ENCODE measurements at places on chromosomes 7 and 10.

GRCh38 chr7:131829947-131830558 is 273.6 kb upstream of the PODXL start:
- no peak for DNase-seq

DNA sequence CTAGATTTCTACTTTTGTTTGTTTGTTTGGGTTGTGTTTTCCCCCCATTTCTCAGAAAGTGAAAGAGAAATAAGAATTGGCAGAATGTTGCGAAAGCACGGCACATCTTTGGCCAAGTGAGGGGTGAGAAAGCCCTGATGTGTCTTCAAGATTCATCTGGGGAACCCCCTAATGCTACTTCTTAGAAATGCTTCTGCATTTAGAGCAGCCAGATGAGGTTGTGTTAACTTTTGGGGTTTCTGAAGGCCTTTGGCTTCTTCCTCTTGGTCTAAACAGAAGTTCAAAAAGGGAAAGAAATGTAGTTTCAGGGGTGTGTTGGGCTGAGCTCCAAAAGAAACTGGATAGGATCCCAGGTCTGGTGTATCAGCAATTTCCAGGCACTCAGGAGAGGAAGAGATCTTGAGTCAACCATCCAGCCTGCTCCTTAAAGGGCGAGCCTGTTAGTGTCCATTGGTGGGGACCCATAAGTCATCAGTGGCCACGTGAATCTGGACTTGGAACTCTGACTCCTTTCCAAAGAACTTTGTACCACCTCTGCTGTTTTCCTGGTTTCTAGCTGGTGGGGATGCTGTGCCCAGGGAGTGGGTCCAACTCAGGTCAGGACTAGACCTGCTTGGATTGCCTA is 6.5 kb downstream of the DUSP5 start:
- no peak for DNase-seq

GRCh38 chr10:114202812-114203211 is 23.7 kb downstream of the TDRD1 start:
- DNase-seq = no peak

GRCh38 chr7:85851571-85852193 is 664.8 kb upstream of the SEMA3D start:
- DNase-seq = no peak

DNA sequence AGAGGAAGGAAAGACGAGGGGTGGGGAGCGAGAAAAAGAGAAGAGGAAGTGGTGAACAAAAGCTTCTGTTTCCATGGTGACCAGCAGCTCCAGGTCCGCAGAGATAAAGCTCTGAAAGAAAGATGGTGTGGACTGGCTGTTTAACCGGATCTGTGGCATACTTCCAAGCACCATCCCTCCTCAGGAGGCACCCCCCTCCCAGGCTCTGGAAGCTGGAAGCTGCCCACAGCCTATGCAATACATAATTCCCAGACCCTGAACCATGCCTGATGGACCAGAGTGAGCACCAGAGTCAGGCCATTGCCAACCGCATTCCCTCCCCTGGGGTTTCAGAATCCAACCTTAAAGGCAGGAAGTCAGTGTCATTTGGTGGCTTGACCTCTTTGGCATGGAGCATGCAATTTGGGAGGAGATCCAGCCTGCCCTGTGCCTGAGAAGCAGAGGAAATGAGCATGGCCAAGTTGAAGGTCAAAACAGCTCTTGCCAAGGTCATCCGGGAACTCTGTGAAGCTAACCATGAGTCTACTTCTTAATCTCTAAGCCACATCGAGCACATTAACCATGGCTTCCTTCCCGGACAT is 22.2 kb upstream of the CPXM2 start:
- no peak for DNase-seq

GRCh38 chr10:104924101-104924795 is 283.2 kb downstream of the SORCS3 start:
- DNase-seq = no peak

- no peak for DNase-seq
These were observed 224.7 kb upstream of the SH2B2 start for GRCh38 chr7:102061981-102062390.

DNA sequence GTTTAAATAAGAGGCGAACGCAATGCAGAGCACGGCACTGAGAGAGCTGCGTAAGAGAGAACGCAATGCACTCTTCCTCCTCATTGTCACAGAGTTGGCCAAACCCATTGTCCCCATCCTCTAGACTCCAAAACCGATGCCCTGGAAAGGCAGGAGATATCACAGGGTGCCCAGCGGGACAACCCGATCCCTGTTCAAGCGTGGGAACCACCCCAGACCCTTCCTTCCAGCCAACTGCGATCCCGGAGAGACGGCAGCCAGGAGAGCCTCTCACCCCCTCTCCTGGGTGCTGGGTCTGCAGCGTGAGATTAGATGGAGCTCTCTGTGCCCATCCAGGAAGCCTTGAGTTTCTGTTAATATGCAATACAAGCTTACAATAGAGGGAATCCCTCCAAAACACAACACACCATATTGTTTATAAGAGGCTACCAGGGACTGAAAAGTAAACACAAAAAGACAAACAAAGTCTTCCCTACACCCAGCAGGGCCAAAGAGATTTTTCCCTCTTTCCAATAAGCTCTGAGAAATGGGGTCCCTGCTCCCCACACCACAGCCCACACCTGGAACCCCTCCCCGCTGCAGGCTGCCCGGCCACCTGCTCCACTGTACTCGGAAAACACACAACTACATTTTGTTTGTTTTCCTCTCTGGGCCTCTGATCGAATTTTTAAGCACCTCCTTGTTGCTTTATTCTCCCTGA is 187.6 kb downstream of the ADARB2 start:
- DNase-seq = no peak

DNA sequence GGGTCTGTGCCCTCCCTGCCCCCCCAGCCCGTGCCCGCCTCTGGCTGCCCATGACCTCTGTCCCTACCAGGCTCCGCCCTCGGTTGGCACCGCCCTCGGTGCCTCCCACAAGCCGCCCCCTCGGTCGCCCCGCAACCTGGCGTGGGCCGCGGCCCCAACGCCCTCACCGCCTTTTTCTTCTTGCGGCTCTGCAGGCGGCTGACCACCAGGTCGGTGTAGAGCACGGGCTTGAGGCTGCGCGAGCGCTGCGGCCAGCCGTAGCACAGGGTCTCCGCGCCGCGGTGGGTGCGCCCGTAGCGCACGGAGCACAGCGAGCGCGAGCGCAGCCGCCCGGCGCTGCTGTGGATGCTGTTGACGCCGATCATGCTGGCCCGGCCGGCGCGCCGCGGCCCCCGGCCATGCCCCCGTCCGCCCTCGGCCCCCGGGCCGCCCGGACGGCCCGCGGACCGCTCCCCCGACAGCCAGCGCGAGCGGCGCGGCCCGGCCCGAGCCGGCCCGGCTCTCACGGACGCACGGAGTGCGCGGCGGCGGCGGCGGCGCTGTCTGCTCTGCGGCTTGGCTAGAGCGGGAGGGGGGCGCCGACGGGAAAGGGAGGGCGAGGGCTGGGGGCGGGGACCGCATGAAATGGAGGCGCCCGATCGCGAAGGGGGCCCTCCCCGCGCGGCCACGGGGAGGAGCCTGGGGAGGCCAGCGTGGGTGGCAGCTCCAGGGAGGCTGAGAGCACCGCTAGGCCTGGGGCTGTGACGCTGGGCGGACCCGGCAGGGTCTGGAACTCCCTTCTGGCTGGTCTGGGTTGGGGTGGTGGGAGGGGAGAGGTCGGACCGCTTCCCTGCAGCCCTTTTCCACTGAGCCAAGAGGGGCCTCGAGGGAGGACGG is 9.6 kb downstream of the PSD start:
- no peak for DNase-seq

DNA sequence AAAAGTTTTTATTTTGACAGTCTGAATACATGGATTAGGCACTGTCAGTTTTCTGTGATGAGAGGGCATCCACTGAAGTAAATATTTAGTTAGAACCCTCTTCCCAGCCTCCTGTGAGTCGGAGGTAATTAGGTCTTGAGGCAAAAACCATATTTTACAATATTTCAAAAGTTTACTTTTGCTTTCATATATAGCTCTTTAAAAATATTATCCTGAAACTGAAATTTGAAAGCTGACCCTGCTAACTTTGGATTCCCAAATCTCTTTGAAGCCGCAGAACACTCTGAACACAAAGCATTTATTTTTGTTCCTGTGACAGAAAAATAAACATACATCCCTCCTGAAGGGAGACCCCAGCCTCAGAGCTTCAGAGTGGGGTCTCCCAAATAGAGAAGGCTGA is 317.4 kb downstream of the KIF20B start:
- no peak for DNase-seq

DNA sequence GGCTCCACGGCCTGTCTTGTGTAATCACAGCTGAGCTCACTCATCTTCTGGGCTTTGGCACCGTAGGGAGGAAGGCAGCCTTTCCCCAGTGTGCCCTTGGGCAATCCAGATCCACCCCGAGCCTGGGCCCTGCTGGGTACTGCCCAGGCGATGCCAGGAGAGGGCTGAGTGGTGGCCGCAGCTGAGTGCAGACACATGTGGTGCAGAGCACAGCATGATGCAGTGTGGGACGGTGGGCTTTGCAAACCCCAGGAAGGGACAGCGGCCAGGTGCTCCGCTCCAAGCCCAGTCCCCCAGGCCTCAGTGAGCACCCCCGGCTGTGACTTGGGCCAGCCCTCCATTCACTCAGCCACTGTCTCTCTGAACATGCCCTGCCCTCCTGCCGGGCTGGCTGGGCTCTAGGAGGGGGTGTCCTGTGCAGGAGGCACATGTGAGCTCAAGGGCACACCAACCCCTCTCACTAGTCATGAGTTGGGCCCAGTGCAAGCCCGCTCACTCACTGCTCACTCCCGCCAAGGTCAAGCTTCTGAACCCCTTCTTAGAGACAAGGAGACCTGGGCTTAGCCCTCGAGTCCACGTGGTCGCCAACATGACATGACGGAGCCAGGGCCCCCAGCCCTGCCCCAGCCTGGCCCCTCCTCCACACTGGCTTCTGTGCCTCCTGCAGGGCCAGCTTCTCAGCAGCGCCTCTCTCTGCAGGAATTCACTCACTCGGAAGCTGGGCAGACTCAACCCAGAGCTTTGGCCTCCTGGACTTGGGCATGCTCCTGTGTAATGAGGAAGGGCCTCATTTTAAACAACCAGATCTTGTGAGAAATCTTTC is 77.5 kb upstream of the INSIG1 start:
- no peak for DNase-seq

DNA sequence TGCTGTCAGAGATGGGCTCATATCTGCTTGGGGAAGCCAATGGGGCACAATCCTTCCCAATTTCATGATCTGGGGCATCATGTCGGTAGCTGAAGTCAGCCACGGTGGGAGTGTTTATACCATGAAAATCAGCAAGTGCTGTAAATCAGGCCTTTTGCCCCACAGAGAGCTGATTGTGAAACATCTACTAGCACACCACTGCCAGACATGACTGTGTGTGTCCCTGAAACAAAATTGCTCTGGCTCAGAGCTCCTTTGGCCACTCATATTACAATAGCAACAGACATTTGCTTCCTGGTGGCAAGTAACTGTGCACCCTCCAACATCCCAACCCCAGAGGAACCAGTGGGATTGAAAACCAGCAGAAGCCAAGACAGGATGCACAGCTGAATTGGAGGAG is 23.7 kb downstream of the GPR26 start:
- DNase-seq = no peak

- no peak for DNase-seq
These were observed 40.5 kb downstream of the PRSS2 start for GRCh38 chr7:142811154-142811737.

DNA sequence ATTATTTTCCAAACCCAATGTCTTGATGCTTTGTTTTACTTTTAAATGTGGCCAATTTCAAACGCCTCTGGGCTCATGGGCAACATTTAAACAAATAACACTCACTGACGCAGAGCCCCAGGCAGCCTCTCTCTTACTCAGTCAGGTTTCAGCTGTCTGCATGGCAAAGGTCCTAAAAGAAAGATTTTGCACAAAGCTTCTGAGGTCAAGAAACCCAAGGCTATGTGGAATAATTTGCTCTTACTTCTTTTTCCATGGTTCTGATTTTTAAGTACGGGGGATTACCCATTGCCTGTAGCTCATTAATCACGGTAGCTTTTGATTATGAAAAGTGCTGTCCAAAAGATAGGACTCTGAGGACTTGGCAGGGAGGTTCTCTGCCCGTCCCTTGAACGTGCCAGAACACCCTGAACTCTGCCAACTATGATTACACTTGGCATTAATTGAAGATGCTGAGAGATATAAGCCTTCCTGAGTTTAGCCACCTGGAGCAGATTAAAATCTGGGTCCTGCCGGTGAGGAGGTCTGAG is 14.1 kb upstream of the MSRB2 start:
- no peak for DNase-seq

- DNase-seq = no peak
These were observed 14.0 kb upstream of the ENTPD1 start for GRCh38 chr10:95741807-95742467.

GRCh38 chr10:89332123-89332633 is 4.4 kb downstream of the IFIT3 start:
- DNase-seq = no peak

- no peak for DNase-seq
These were observed 78.1 kb upstream of the GLI3 start for GRCh38 chr7:42315103-42315502.

GRCh38 chr10:59090817-59091622 is 85.4 kb upstream of the PHYHIPL start:
- DNase-seq = no peak

DNA sequence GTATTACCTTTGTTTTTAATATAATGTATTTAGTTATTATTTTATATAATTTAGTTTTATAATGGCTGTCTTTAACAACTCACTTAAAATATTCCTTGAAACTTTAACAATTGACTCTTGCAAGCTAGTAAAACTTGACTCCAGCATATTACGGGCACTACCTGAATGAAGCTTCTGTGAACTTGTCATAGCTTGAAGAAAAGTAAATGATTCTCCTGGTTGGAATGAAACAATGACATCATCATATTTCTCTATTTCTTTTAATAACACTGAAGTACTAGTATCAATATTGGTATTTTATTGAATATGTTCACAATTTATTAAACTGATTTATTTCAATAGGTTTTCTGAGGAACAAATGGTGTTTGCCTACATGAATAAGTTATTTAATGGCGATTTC is 128.4 kb upstream of the PHF14 start:
- DNase-seq = no peak

- no peak for DNase-seq
These were observed 54.5 kb upstream of the TOMM7 start for GRCh38 chr7:22876986-22877729.

DNA sequence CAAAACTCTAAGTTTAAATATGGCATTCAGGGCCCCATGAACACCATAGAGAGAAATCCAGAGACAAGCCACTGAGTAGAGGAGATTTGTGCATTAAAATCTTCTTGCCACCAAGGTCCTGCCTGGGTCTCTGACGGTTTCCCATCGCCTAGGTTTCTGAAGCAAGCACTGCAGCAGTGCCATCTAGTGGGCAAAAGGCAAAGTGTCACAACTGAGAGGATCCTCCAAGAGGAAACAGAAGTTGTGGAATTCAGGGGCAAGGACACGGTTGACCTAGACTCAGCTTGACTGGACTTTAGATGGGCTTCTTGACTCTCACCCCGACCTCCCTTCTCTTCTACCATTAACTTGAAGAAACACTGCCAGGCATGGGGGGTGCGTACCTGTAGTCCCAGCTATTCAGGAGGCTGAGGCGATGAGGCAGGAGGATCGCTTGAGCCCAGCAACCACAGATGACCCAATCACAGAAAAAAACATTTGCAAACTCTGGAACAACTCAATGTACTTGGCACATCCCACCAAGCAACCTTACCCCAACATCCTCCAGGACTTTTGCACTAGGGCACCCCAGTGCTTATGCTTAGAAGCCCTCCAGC is 604.1 kb downstream of the GALNT17 start:
- DNase-seq = no peak

- no peak for DNase-seq
These were observed 71.8 kb downstream of the SNX10 start for GRCh38 chr7:26363465-26363864.

All from activated CD8-positive, alpha-beta memory T cell treated with anti-CD3 and anti-CD28 coated beads for 1 hour (primary cell).